SK-N-DZ (cell line): ENCODE measurements at places on chromosomes 1 and 21.

DNA sequence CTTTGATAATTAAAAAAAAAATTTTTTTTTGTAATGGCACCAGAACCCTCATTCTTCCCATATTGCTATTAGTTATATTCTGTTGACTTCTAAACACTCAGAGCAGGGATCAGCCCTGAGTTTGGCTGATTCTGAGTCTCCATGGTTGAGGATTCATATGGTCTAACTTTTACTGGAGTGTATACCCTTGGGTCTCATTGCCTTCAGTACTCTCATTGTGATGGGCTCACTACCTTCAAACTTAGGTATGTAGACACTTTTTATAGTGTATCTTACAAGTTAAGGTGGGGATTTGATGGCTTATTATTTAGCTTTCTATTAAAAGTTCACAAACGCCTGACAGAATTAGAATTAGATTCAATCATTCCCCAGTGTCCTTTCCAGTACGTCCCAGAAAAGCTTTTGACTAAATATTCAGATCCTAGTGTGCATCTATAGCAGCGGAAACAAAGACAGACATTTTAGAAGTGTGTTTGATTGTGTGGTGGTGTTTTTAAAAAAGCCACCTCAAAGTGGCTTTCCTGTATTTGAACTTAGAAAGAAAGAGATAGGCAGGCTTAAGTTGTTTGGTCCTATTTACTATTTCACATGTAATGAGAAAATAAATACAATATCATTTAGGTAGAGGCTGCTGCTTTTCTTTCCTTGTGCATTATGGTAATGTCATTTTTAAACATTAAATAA, 1.4 kb downstream of the MACF1 start:
- DNase-seq = no peak

DNA sequence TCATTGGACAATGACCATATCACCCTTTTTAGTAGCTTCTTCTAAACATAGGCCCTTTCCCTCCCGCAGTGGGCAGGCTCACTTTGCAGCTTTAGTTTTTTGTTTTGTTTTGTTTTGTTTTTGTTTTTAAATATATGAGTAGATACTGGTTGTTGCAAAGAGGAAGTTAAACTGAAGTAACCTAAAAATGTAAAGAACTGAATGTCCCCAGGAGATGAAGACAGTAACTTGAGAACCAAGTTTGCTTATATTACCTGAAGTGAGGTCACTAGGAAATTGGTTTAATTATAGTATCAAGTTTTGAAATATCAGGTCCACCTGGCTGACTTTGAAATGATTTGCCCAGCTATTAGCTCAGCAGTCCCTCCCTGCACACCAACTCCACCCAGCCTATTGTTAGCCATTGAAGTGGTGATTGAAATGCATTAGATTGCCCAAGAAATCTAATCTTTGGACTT, 18.2 kb downstream of the SMAP2 start:
- no peak for DNase-seq

GRCh38 chr1:59170659-59171058, 126.2 kb upstream of the FGGY start:
- DNase-seq = no peak

- DNase-seq = peak; percentile 61
Measured at GRCh38 chr21:33196941-33197374, 32.8 kb upstream of the IFNAR2 start.

- DNase-seq = no peak
Measured at GRCh38 chr1:54599211-54599823, 24.0 kb downstream of the FAM151A start.
